Omental fat pad (tissue), 4 donors: ENCODE measurements at places on chromosomes 2 and 18. TPM values are rescaled to one million over a fixed set of nuclear protein-coding genes. Genes with fewer than 3 reads are reported as not detected.

PXDN gene
- 81.2 TPM for total RNA-seq

C2orf78 gene
- not detected for total RNA-seq

SLC23A3 gene
- total RNA-seq = 2.7 TPM

CCDC142 gene
- total RNA-seq = 31.4 TPM

HNMT gene
- total RNA-seq = 80.3 TPM
